Endothelial cell of coronary artery (primary cell): ENCODE measurements at places on chromosomes 12 and 14. TPM values are rescaled to one million over a fixed set of nuclear protein-coding genes. Genes with fewer than 3 reads are reported as not detected.

The CLEC4A gene
- total RNA-seq, result 0.09 TPM in 1 of 2 replicates, not detected in the other

The MFAP5 gene
- under 0.01 and 1.0 TPM in 2 replicates for total RNA-seq

The TMEM253 gene
- not detected in 2 replicates for total RNA-seq

The CSRP2 gene
- total RNA-seq, result 3.9 and 4.8 TPM in 2 replicates

The ESR2 gene
- 0.18 and 0.47 TPM in 2 replicates for total RNA-seq

The DHH gene
- total RNA-seq, result 7.5 and 7.8 TPM in 2 replicates
